CD14-positive monocyte (primary cell): ENCODE measurements at places on chromosomes 12 and 14.

DNA sequence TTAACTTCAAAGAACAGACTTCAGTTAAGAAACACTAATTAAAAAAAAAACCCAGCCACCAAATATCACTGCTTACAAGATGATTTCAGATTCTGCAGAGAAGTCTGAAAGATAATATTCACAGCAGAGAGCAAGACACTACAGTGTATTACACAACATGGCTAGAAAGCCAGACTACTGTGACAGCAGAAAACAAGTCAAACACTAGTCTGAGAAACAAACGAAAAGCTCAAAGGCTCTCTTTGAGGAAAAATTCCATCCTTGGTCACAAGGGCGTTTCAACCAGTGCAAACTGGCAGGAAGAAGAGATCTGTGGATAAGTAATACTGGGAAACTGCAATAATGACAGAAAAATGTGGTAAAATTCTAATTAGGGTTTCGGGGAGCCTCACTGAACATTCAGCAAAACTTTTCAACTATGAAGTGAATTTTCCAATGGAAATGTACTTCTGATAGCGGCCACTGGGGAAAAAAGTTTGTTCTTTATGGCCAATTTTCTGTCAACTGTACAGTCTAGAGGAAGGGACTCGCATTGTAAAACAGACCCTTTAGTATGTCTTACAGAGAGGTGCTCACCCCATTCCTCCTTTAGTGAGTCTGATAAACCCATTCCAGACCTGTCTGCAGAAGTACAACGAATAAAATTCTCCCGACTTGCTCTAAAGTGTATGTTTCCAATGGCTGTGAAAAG, 50.4 kb downstream of the ACADS start:
- DNase-seq, result no peak

- DNase-seq, result no peak
Observed at GRCh38 chr12:82121545-82121944, 236.6 kb downstream of the CCDC59 start.

DNA sequence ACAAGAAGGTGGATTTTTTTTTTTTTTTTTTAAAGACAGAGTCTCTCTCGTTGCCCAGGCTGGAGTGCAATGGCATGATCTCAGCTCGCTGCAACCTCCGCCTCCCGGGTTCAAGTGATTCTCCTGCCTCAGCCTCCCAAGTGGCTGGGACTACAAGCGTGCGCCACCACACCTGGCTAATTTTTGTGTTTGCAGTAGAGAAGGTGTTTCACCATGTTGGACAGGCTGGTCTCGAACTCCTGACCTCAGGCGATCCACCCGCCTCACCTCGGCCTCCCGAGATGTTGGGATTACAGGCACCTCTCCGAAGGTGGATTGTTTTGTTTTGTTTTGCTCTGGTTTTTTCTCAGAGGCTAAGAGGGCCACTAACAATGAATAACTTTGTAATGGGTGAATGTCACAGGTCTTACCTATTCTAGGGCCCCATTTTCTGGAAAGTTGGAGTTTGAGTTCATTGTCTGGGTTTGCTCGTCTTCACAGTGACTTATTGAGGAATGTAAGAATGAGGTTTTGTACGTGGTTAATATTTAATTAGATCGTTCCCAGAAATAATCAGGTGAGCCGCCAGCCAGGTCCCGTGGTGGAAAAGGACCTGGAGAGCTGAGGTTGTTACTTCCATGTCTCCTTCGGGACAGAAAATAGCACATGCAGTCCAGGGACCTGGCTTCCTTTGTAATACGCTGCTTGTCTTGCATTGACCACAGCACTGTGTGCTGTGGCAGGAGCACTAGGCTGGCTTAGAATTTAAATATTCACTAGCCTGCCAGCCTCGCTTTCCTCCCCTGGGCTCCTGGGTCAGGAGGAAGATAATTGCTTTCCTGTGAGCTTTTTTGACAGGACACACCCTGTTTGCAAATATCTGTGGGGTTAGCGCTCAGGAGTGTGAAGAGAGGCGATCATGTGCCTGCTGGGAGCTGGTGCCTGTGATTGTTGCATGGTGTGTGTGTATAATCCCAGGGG, 2.3 kb downstream of the HIP1R start:
- no peak for DNase-seq

DNA sequence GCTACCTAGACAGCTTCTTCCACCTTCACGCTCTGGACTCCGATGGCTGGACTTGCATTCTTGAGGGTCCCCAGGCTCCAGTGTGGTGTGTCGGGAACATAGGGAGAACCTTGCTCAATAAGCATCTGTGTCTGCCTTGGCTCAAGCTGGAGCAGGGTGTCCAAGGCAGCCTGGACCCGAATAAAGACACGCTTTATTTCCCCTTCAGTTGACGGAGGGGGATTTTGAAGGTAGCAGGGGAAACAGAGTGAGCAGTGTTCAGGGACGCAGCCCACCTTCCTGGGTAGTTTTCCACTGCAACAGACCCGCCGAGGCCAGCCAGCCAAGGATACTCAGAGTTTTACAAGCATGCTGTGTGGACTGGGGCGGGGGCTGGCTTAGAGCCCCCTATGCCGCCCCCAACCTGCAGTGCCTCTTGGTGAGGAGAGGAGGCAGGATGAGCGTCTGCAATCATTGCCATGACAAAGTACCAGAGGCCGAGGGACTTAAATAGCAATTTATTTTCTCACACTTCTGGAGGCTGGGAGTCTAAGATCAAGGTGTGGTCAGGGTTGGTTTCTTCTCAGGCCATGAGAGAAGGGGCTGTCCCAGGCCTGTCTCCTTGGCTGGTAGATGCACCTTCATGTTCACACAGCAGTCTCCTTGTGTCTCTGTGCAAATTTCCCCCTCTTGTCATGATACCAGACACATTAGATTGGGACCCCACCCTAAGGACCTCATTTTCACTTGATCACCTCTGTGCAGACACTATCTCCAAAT, 201.2 kb downstream of the CHST11 start:
- no peak for DNase-seq

- DNase-seq, result no peak
Observed at GRCh38 chr14:62722406-62722805, 322.9 kb downstream of the KCNH5 start.

- DNase-seq, result no peak
Observed at GRCh38 chr12:109736552-109737108, 23.0 kb downstream of the FAM222A start.

- DNase-seq, result no peak
Observed at GRCh38 chr14:23415821-23416778, 8.0 kb upstream of the MYH6 start.

GRCh38 chr12:89649139-89649538, 59.5 kb downstream of the ATP2B1 start:
- no peak for DNase-seq
